ENCODE measurements at places on chromosomes 2 and 18.

DNA sequence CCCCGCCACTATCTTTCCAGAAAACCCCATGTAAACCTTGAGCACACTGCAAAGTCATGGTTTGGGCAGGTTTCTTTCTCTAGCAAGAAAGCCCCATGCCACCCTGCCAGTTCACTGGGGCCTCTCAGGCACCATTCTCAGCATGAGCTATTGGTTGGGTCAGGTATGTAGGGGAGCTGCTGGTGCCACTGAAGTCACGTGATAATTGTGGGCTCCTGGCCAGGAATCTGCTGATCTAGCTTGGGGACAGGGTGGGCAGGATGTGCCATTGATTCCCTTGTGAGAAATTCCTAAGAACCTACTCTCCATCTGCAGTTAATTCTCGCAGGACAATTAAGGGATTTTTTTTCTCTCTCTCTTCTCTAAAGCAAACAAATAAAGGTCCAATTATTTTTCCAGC lies 26.5 kb upstream of the HNMT start:
- DNase-seq = no peak

DNA sequence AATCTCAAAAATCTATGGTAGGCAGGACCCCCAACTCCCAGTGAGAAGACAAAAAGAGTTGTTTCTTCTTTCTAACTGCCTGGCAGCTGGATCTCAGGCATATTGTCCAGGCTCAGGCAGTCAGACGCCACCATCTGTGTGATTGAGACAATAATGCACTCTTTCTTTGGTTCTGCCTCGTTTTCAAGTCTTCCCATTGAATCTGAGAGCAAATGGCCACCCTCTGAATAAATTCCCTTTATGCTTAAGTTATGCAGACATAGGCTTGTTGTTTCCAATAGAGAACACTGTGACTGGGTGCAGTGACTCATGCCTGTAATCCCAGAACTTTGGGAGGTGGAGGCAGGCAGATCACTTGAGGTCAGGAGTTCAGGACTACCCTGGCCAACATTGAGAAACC lies 15.3 kb upstream of the CD207 start:
- peak; percentile 28 for DNase-seq

- no peak for DNase-seq
Measured at GRCh38 chr2:32192418-32192817, 26.8 kb downstream of the SLC30A6 start.

DNA sequence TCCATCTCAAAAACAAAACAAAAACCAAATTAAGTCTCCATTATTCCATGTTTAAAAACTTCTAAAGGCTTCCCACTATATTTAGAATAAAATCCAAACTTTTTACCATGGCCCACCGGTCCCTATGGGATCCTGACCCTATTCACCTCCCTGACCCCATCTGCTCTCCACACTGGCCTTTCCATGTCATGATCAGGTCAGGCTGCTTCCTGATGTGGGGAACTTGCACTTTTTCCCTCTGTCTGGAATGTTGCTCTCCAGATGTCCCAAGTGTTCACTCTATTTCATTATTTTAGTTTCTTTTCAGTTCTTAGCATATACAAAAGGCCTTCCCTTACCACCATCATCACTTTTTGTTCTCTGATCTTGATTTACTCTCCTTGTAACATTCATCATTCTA lies 7.5 kb upstream of the MTA3 start:
- DNase-seq = no peak

DNA sequence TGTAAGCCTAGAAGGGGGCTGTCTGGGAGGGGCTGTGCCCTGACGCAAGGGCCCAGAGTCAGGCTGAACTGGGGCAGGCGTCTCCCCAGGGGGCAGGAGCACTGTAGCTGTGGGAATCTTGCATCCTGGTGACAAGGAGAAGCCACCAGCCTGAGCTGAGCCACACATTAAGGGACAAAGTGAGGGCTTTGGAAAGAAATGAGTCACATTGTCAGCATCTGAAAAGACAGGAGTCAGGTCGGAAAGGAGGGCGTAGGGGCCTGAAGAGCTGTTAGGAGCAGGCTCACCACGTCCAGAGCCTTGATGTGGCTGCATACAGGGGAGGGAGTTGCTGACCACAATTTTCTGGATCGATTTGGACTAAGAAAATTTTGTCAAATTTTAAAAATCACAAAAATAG lies 298.6 kb downstream of the CYP26B1 start:
- DNase-seq = peak; percentile 5

DNA sequence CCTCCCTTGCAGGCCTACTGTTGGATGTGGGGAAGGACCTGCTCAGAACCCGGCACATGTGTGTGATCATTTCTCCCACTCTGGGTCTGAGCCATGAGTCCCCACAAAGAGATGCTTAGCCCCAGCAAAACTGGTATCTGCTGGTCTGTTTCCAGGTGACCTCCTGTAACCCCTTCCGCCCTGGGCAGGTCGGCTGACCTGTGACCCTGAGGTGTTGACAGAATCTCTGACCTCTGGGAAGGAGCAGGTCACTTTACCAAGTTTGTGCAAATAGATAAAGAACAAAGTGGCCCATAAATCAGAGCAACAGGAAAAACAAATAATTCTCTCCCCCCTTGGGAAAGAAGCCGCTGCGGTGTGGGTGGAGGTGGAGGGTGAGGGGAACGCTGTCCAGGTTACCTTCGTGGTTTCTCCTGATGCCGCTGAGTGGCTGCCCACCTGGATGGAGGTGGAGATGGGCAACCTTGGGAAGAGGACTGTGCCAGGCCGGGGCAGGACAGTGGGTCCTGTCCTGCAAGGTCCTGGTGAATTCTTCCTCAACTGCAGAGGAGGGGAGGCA lies 174.0 kb upstream of the MYCN start:
- no peak for DNase-seq

DNA sequence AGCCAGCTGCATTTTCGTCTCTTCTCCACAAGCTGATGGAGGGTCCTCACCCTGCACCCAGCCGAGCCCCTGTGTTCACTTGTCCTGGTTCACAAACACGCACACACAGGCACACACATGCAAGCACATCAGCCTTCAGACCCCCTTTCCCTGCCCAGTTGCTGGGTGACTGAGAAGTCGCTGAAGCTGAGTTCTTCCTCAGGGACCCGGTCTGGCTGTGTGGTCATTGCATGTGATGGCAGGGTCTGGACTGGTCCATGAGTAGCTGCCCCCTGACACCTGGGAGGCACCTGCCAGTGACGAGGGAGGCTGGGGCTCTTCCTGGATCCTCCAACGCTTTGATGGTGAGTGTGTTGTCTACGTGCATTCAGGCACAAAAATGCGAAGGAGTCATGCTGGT lies 546.1 kb upstream of the SALL3 start:
- no peak for DNase-seq

- no peak for DNase-seq
Measured at GRCh38 chr2:179036353-179036905, 13.5 kb downstream of the CCDC141 start.

DNA sequence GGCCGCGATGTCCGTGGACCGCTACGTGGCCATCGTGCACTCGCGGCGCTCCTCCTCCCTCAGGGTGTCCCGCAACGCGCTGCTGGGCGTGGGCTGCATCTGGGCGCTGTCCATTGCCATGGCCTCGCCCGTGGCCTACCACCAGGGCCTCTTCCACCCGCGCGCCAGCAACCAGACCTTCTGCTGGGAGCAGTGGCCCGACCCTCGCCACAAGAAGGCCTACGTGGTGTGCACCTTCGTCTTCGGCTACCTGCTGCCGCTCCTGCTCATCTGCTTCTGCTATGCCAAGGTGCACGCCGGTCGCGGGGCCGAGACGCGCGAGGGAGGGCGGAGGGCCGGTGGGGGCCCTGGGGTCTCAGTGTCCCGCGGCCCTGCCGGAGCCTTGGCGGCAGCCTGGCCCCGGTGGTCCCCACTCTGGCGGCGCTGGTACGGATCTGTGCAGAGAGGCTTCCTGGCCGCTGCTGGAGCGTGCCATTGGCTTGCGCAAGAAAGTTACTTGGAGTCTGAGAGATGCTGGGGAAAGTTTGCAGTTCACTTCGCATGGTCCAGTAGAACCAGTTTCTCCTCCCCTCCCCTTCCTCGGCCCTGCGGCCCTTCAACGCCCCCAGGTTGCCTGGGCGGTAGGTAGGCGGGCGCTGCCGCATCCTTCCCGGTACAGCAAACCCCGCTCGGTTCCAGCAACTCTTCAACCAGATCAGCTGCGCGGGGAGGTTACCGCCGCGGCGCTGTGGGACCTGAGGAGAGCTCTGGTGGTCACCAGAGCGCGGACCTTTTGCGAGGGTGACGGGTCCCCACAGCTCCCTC lies 1.5 kb downstream of the GALR1 start:
- DNase-seq = no peak

DNA sequence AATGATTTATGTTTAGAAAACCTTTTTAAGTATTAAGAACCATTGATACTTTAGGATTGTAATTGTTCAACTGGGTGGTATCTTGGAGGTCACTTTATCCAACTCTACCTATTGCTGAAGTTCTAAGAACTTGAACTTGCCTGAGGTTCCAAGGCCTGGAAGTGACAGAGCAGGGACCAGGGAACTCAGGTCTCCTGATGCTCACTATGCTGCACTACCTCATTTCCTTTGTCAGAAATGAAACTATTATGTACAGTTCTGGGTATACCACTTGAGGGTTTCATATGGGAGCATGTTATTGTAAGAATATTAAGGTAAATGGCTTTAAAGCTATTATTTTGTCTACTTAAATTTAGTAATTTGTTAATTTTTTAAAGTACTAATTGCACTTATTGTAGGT lies 3.0 kb downstream of the MBD5 start:
- no peak for DNase-seq

DNA sequence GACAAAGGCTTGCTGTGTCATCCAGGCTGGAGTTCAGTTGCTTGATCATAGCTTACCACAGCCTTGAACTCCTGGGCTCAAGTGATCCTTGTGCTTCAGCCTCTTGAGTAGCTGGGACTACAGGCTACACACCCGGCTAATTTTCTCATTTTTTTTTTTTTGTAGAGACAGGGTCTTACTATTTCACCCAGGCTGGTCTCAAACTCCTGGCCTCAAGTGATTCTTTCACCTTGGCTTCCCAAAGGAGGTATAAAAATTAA lies 178.0 kb downstream of the MTCL1 start:
- no peak for DNase-seq

- DNase-seq = peak; percentile 62
Measured at GRCh38 chr2:231926180-231926741, at the start of gene NPPC. NPPC (minus strand) TSS chr2:231926396; CDS start chr2:231926249, 147 bp downstream.

GRCh38 chr2:83364264-83364663 lies 1094.8 kb downstream of the SUCLG1 start:
- no peak for DNase-seq

DNA sequence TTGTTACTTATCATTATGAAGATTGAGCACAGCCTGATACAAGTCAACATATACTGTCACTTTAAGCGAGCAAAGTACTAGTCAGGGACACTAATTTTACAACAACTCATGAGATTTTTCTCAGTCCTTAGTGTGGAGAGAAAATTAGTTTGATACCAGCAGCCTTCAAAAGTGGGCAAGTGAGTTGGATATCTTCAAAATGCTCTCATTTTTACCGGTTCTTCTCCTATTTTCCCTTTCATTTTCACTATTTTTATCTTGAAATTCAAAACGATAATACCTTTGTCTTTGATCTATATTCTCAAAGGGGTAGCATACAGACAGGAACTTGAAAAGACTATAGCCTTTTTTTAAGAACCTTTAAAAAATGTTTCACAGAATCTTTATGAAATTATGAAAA lies 52.0 kb upstream of the UBXN4 start:
- DNase-seq = no peak

- DNase-seq = no peak
Measured at GRCh38 chr2:162477011-162477410, 133.1 kb downstream of the GCA start.

- no peak for DNase-seq
Measured at GRCh38 chr2:46827274-46828134, 88.1 kb downstream of the MCFD2 start.

- no peak for DNase-seq
Measured at GRCh38 chr2:86485103-86485502, 43.9 kb downstream of the KDM3A start.

GRCh38 chr2:155218945-155219344 lies 520.5 kb downstream of the KCNJ3 start:
- no peak for DNase-seq

DNA sequence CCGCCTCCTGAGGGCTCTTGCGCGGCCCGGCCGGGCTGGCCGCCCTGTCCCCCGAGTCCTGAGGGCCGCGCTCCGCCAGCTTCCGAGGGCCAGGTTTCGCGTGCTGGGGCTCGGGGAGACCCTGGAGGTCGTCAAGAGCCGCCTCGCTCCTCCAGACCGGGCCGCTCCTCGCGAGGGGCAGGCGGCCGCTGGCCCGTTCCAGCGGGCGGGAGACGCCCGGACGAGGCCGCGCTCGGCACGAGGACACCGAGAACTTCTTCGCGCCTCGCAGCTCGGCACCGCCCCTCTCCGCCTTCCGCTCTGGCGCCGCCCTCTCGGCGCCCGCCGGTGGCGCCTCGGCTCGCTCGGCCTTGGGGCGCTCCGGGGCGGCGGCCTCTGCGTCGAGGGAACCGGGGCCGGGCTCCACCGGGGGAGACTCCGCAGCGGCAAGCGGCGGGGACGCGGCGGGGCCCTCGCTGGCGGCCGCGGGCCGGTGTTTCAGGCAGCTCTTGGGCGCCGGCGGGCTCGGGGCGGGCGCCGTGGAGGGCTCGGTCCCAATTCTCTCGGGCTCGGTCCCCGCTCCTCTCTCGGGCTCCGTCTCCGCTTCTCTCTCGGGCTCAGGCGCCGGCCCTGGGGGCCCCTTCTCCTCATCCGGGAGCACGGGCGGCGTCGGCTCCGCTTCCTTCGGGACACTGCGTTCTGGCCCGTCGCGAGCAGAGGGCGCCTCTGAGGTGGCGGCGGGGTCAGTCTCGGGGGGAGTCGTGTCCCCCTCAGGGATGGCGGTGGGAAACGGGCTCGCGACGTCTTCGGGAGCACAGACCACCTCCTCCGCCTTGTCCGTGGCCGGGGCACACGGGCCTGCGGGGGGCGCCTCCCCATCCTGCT lies 91.6 kb upstream of the MGAT4A start:
- DNase-seq = peak; percentile 68

DNA sequence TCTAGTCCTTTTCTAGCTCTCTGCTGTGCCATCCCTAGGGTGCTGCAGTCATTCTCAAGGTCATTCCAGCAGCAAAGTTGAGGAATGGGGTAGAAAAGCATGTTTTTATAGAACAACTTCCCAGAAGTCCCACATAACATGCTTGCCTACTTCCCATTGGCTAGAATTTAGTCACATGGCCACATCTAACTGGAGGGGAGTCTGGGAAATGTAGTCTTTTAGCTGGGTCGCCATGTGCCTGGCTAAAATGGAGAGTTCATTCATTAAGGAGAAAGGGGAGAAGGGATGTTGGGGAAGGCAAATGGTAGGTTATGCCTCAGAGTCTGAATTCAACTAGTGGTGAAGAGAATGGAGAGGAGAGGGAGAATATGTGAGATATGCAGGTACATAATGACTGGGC lies 85.7 kb downstream of the SLC4A3 start:
- DNase-seq = no peak

- DNase-seq = no peak
Measured at GRCh38 chr2:234763002-234763873, 188.6 kb upstream of the SH3BP4 start.
